PC-3 (cell line): ENCODE measurements at places on chromosomes 1 and 21. TPM values are rescaled to one million over a fixed set of nuclear protein-coding genes. Genes with fewer than 3 reads are reported as not detected.

DNA sequence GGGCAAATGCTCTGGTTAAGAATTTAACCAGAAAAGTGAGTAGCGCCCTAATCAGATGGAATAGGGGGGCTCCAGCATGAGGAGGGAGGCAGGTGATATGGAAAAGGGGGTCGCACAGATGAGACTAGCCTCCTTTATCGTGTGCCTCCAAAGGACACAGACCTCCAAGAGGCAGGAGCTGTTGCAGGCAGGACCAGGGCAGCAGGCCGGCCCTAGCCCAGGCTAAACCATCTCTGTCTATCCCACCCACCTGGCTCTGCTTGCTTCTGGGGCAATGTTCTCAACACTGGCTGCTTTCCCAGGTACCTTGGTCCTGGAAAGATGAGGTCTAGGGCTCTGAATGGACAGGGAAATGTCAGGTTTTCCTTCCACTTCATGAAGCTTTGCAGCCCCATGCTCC lies 36.3 kb downstream of the C2CD2 start:
- no peak for DNase-seq

The SLAMF9 gene
- total RNA-seq = 5.9 and 8.7 TPM in 2 replicates

DNA sequence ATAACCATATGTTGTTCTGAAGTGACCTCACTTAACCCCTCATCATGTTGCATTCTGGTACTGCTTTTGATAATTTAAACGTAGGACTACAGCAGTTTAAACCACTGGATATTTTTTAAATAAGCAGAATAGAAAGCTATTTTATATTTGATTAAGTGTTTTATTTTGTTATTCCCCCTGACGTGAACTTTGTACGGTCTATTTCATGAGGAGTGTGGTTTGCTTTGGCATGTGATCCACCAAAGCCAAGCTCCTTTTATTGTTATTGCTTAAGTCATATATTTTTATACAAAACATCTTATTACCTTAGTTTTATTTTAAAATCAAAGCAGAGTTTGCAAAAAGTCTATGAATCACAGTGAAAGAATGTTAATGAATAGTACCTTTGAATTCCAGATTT lies 101.4 kb upstream of the L1TD1 start:
- DNase-seq = no peak

GRCh38 chr1:182210417-182210816 lies 148.9 kb upstream of the ZNF648 start:
- no peak for DNase-seq

DNA sequence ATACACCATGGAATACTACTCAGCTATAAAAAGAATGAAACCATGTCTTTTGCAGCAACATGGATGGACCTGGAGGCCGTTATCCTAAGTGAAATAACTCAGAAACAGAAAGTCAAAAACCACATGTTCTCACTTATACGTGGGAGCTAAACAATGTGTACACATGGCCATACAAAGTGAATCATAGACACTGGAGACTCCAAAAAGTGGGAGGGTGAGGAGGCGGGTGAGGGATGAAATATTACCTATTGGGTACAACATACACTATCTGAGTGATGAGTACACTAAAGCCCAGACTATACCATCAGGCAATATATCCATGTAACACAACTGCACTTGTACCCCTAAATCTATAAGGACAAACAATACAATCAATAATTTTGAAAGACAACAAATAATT lies 39.5 kb upstream of the FAM20B start:
- no peak for DNase-seq

GRCh38 chr21:38289705-38290485 lies 33.1 kb downstream of the KCNJ15 start:
- DNase-seq = peak; percentile 91

- no peak for DNase-seq
These were observed 30.8 kb upstream of the GLIS1 start for GRCh38 chr1:53769780-53770179.

GRCh38 chr1:243738020-243738419 lies 112.0 kb downstream of the AKT3 start:
- no peak for DNase-seq

The DPT gene
- total RNA-seq = not detected in 2 replicates

DNA sequence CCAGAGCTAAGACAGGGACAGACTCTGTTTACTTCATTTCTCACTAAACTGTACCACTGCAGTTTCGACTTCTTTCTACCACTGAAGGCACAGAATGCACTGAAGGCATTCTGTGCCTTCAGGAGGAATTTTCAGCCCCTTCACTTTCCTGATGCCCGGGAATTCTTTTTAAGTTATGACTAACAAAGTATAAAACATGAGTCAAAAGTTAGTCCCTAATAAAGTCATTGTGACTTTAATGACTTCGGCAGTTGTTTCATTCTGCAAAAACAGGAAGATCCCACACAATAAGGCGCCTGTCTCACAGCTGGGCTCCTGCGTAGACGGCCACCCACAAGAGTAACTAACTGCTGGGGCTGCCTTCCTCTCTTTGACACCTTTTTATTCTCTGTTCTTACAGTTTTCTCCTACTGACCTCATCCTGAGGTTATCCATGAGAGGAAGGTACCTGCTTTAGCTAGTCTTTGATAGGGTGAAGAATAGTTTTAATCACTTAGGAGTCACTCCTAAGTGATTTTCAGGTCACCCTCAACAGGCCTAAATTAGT lies 183.9 kb upstream of the SGIP1 start:
- DNase-seq = peak; percentile 81

The TNFRSF9 gene
- total RNA-seq = 0.04 and 0.06 TPM in 2 replicates

- peak; percentile 20 for DNase-seq
These were observed 7.6 kb upstream of the C1QA start for GRCh38 chr1:22628698-22629444.

- no peak for DNase-seq
These were observed 175.6 kb upstream of the C1orf105 start for GRCh38 chr1:172244865-172245264.

DNA sequence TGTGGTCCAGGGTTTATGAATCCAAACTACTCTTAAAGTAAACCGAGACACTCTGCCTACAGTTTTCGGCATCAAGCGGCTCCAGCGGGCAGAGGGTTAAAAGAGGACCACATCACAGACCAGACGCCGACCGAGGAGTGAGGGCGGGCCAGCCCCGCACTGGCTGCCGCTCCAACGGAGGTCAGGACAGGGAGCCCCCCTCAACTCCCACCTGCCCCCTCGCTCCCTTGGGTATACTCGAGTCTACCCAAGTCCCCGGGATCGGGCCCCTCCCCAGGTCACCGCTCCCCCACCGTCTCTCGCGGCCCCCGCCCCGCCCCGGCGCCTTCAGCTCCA lies 312 bp downstream of the ARNT start:
- DNase-seq = peak; percentile 52

DNA sequence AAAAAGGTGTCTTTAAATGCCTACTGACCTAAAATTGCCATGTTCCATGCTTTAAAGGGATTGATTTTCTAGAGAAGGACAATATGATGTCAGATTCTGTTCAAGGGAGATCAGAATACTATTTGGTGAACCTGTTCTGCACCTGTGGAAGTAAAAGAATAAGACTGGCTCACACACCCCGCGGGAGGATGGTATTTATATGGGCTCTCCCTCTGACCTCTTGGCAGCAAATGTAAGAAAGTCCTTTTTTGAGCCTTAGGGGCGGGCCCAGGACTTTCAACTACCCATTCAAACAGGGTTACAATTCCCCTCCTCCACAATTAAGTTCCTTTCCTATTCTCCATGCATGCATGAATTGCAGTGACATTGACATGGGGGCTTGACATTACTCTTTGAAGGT lies 42.1 kb downstream of the WASF2 start:
- no peak for DNase-seq

DNA sequence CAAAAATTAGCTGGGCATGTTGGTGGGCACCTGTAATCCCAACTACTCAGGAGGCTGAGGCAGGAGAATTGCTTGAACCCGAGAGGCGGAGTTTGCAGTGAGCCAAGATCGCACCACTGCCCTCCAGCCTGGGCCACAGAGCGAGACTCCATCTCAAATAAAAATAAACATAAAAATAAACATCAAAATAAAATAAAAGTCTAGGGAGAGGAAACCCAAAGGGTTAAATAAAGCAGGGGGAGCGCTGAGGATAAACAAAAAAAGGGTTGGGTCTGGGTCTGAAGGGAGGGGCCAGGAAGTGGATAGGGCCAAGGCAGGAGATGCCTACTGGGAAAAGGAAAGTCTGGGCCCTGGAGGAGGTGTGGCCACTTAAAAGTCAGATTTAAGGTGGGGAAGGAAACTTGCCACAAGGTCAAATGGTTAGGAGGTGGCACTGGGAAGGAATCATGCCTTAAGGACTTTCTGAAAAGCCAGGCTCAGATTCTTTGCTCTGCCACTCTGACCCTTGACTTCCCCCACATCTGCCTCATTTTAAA lies 150.0 kb downstream of the ADSS2 start:
- DNase-seq = no peak

- peak; percentile 50 for DNase-seq
These were observed 71.4 kb downstream of the UCK2 start for GRCh38 chr1:165898837-165899236.

- no peak for DNase-seq
These were observed 15.8 kb downstream of the IVL start for GRCh38 chr1:152924191-152924590.

The MX2 gene
- 0.15 and 0.46 TPM in 2 replicates for total RNA-seq

The TBX19 gene
- total RNA-seq = 0.23 and 0.36 TPM in 2 replicates

GRCh38 chr1:29525941-29526340 lies 289.6 kb downstream of the PTPRU start:
- DNase-seq = no peak
